Left lobe of liver (tissue), 2 donors: ENCODE measurements at places on chromosomes 6 and 20.

- no peak for DNase-seq
Measured at GRCh38 chr6:31663126-31663960, 1.5 kb downstream of the GPANK1 start.

DNA sequence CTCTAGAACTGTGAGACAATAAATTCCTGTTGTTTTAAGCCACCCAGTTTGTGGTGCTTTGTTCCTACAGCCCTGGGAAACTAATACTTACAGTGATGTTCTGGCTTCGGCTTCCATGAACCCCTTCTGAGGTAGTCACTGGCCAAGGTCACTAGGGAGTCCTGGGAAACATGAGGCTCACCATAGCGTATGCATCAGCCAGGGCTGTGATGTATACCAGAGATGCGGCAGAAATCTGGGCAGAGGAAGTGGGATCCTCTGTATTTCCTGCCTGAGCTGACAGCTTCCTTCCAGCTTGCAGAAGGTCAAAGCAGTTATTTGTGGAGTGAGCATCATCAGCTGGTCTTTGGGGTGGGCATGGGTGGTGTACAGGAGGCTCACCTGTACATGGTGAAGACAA, 27.9 kb downstream of the KAT14 start:
- no peak for DNase-seq

DNA sequence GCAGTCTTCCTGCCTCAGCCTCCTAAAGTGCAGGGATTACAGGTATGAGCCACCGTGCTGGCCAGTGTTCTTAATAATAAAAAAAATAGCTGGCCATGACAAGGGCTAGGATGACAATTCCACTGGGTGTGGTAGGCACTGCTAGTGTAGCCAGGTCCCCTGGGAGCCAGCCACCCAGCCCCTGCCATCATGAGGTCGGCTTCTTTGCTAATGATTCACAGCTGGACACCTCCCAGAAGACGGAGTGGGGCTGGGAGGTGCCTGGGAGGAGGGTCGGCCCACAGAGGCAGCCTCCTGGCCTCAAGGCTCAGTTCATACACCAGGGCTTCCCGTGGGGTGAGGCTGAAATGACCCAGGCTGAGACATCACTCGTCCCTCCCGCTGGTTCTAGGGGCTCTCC, 230.4 kb downstream of the TAF4 start:
- no peak for DNase-seq

GRCh38 chr20:1995531-1996310, 1.9 kb upstream of the PDYN start:
- DNase-seq, result no peak

DNA sequence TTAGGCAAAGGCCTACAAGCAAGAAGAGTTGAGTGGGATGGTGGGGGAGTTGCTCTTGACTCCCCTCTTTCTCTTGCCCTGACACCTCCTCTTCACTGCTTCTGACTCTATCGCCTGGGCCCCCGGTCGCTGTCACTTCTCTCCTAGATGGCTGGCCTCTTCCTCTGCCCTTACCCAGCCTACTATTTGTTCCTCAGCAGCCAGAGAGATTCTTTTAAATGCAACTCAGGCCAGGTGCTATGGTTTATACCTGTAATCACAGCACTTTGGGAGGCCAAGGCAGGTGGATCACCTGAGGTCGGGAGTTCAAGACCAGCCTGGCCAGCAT, 4.3 kb upstream of the PDYN start:
- DNase-seq, result no peak

- no peak for DNase-seq
Measured at GRCh38 chr6:120938164-120938875, 396.0 kb downstream of the TBC1D32 start.

- no peak for DNase-seq
Measured at GRCh38 chr20:12808006-12808567, 200.7 kb upstream of the SPTLC3 start.

- DNase-seq, result no peak
Measured at GRCh38 chr6:38141716-38142115, 322.2 kb downstream of the ZFAND3 start.

- DNase-seq, result no peak
Measured at GRCh38 chr6:13355043-13355945, 27.0 kb upstream of the TBC1D7 start.

GRCh38 chr6:131400054-131400778, 172.8 kb upstream of the ARG1 start:
- no peak for DNase-seq

DNA sequence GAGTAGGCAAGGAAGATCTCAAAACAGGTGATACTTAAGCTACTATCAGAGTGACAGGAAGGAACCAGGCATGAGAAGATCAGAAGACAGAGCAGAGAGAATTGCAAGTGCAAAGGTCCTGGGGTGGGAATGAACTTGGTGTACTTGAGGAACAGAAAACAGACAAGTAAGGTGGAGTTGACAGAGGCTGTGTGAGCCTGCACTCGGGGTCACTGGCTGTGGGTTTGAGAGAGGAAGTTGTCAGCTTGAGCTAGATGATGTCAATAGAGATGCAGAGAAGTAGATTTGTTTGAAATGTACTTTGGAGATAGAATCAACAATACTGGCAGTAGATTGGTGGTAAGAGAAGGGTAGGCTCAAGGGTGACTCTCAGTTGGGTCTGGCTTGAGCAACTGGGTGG, 209.5 kb downstream of the CLIC5 start:
- no peak for DNase-seq

DNA sequence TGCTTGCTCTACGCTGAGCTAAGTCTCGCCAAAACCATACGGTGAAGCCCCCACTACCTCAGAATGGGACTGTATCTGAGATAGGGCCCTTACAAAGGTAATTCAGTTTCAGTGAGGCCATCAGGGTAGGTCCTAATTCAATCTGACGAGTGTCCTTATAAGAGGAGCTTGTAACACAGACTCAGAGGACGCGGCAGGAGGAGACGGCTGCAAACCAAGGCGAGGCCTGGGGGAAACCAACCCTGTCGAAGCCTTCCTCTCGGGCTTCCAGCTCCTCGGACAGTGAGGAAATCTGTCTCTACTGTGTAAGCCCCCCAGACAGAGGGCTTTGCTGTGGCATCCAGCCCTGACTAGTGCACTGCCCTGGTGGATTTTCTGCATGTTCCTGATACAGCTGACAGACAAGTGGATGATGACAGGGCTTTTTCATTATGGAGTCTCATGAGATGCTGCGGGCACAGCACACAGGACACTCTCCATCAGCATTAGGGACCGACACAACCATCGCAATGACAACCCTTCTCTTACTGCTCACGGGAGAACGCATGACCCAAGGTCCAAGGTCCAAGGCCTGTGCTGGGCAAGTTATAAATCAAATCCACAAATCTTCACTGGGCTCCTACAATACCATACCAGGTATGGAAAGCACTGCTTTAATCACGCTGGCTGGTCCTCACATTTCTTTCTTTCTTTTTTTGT, 48.2 kb downstream of the SSR1 start:
- DNase-seq, result no peak

- no peak for DNase-seq
Measured at GRCh38 chr6:106501960-106502371, 127.3 kb downstream of the RTN4IP1 start.

DNA sequence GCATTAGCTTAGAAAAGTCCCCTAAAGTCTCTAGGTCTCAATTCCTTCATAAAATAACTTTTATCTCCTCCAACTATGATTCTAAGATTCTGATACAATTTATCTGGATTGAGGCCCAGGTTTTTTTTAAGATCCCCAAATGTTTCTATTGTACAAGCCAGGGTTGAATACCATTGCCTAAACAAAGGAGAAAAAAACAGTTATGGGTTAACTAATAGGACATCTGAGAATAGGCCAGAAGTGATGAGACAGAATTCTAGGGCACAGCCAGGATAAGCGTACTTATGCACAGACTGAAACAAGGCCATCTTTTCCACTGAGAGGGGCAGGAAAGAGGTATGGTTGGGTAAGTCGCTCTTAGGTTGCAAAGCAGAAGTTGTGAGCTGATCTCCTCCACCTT, 26.4 kb downstream of the EPB41L2 start:
- no peak for DNase-seq

DNA sequence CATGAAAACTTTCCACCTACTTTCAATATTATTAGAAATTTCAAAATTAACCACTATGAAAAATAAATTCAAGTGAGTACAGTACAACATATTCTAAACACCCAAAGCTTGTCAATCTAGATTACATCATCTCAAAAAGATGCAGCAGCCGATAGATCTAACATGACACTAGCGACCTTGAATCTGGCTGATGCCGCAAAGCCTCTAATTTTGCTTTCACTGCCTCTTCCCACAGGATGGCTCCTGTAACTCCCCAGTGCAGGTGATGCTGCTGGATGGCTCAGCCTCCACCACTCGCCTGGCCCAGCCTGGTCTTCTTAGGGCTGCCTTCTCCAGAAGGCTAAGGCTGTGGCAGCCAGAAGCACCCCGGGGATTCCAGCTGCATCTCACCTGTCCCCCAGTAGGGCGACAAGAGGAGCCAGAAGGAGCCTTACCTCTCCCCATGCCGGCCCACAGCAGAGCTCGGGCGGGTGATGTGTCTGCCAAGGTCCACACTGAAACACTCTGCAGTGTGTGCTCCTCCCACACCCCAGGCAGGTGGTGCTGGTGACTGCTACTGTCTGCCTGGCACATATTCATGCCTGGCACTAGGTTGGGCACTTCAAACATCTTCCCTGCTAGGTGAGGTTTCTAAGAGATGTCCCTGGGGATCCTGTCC, 82.1 kb downstream of the SLC23A2 start:
- peak; percentile 78 for DNase-seq

DNA sequence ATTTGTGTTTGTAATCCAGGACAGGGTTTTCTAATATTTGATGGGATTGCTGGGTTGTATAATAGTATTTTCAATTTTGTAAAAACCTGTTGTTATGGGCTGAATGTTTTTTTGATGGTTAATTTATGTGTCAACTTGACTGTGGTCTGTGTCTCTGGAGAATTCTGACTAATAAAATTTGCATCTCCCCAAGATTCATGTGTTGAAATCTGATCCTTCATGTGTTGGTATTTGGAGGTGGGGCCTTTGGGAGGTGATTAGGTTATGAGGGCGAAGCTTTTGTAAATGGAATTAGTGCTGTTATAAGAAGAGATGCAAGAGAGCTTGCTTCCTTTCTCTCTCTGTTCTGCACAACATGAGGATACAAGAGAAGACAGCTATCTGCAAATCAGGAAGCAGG, 48.7 kb upstream of the SAMD5 start:
- no peak for DNase-seq

- DNase-seq, result peak; percentile 40
Measured at GRCh38 chr20:50508171-50508755, 1.9 kb upstream of the PTPN1 start.

DNA sequence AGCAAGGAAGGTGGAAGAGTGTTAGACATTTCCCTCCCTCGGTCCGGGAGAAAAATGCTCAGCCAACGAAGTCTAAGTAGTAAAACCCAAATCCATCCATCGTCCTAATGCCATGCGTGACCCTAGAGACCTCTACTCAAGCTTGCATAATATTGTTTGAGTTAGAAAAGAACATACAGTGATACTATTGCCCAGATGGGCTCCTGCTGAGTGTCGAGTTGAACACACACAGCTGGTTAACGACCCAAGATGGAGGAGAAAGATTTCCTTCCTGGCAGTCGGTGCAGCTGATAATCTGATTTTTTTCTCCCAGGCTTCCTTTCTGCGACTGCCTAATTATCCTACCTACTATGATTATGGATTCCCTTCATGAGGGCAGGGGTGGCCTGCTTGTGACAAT, 164.4 kb upstream of the KCNG1 start:
- no peak for DNase-seq

DNA sequence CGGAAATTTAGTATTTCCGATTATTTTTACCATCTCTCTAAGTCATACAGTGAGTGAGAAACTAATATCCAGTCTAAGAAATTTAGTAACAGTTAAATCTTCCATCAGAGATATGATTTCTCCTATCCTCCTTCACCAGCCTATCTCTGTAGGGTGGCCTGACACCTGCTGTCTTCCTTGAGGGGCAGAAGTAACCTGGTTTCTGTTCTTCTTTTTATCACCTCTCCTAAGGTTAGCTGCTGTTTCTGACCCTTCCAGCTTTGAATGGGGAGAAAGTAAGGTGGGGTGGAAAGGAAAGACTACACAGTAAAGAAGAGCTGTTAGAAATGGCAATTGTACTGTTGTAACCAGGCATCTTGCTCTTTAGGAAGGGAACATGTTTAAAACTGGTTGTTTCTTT, 447.7 kb downstream of the PHF3 start:
- no peak for DNase-seq

DNA sequence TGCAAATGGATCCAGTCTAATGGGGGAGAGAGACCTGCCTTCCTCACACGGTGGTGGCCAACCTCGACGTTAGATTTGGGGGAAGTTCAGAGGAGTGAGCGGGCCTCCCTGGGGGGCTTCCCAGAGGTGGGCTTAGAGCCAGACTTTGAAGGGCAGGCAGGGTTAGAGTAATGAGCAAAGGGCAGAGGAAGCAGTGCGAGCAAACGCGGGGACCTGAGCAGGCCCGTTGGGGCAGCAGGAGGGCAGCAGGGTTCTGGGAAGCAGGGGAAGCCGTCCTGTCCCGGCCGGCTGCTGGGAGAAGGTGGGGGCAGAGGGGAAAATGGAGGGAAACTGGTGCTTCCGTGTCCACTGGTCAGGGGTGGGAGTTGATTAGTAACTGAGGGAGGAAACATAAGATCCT, 212.7 kb upstream of the QKI start:
- DNase-seq, result no peak

DNA sequence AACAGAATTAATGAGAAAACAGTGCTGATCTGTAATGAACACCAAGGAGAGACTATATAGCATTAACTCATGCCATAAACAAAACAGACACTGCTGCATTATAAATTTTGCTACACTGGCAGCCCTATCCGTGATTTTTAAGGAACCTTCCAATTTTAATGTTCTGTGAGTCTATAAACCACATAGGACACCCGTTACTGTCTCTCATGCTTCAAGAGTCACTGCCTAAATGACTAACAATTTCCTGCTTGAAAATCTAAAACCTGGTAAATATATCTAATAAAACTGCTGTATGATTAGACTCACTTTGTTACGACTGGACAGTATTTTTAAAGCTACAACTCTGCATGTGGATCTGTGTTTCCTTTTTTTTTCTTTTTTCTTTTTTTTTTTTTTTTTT, 8.7 kb downstream of the CHD6 start:
- DNase-seq, result no peak

DNA sequence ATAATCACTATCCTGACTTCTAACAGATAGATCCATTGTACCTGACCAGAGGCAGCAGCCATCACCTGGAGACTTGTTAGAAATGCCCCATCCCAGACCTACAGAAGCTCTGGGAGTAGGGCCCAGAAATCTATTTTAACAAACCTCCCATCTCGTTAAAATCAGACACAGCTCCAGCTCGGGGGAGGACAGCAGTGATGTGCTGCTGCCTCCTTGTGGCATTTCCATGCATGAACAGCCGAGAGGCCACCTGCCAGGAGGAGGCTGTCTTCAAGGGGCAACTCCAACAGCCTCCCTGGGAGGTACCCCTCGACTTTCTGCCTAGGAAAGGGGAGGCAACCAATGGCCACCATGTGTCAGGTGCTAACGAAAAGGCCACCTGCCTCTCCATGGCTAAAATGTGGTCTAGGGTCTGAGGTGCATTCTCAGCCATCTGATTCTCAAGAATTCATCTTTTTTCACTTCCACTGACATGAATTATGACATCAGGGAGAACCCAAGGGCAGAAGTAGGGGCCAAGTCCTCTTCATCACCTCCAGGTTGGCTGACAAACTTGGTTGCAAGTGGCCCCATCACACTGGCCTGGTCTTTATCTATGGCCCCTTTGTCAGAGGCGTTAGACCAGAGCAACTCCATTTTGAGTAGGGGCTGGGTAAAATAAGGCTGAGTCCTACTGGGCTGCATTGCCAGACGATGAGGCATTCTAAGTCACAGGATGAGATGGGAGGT, 12.2 kb upstream of the KCNK15 start:
- peak; percentile 57 for DNase-seq

GRCh38 chr6:129105793-129106192, 222.9 kb downstream of the LAMA2 start:
- DNase-seq, result no peak

GRCh38 chr6:3363296-3364025, 93.4 kb downstream of the SLC22A23 start:
- DNase-seq, result peak; percentile 68
